ENCODE measurements at places on chromosomes 4 and X. TPM values are rescaled to one million over a fixed set of nuclear protein-coding genes. Genes with fewer than 3 reads are reported as not detected.

DNA sequence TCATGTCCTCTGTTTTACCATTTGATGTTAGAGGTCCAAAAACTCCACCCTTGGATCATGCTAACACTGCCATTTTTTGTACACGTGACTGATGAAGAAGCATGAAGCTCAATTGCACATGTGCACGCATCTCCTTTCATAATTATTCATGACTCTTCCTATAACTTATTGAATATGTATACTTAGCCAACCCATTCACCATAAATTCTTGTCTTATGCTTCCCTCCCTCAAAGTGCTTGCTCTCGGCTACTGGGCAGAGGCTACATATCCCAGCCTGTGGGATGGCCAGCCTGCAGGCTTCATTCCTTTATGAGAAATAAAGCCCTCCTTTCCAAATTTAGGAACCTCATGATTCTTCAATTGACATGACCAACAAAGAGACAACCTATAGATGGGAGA is 17.5 kb upstream of the BMP15 start:
- DNase-seq = no peak

DNA sequence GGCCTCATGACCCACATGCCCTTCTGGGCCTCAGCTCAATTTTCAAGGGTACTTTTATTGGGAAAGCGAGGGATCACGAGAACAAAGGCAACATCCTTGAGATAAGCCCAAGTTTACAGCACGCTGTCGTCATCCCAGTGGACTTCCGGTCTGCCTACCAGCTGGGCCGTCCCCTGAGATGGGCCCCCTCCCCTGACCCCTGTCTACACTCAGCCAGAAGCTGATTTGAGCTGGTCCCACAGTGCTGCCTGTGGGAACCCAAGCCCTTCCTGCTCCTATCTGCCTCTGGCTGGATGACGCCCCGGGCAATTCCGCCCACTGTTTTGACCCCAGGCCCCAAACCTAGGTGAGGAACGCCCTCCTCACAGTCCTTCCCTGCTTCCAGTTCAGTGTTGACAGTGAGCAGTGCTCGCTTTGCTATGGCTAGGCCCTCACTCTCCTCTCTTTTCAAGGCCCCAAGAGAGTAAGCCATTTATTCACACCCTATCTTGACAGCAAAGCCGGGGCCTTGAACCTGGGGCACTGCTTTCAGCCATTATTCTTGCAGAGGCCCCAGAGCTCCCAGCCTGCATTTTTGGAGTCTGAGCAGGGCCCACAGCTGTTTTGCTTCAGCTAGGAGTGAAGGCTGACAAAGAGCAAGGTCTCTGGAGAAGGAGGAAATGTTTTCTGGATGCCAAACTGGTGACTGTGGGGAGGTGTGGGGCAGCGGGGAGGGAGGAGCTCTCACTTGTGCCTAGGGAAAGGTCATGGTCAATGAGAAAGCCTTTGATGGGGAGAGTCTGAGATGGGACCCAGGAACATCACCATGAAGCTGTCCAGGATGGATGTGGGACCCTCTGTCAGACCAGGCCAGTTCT is 164.6 kb upstream of the BCOR start:
- DNase-seq = no peak

DNA sequence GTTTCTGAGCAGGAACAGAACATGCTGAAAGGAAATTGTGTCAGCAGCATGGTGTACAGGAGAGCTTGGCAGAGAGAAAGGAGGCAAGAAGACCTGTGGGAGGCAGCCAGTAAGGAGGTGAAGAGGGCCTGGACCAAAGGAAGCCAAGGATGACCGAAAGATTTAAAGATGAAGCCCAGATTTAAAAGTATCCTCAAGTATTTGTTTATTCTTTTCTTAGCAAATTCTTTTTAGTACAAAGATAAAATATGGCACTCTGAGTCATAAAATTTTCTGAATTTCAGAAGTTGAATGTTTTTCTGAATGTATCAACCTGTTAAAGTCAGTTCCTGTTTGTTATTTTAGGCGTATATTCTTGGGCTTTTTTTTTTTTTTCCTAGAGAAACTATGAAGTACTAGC is 3.5 kb downstream of the PKD2 start:
- no peak for DNase-seq

The CT83 gene
- not detected for total RNA-seq

DNA sequence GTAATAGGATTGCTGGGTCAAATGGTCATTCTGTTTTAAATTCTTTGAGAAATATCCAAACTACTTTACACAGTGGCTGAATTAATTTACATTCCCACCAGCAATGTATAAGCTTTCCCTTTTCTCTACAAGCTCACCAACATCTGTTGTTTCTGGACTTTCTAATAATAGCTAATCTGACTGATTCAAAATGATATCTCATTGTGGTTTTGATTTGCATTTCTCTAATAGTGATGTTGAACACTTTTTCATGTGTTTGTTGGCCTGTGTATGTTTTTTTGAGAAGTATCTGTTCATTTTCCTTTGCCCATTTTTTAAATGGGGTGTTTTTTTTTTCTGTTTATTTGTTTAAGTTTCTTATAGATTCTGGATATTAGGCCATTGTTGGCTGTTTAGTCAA is 659.0 kb upstream of the GNPDA2 start:
- DNase-seq = no peak

- no peak for DNase-seq
These were observed 98.1 kb downstream of the TSPAN5 start for GRCh38 chr4:98560321-98560720.

The JAKMIP1 gene
- total RNA-seq = 1.3 TPM

- no peak for DNase-seq
These were observed 8.1 kb downstream of the MBNL3 start for GRCh38 chrX:132480581-132481203.

The TBC1D19 gene
- 9.8 TPM for total RNA-seq

DNA sequence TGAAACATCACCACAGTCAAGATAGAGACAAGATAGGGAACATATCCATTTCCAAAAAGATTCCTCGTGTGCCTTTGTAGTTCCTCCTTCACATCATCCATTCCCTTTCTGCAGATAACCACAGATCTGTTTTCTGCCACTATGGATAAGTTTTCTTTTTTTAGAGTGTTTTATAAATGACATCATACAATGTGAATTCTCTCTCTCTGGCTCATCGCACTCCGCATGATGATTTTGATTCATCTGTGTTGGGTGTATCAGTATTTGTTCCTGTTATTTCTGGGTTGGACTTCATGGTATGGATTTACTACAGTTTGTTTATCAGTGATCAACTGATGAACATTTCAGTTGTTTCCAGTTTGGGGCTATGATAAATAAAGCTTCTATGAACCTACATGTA is 23.2 kb upstream of the ANXA3 start:
- DNase-seq = no peak

DNA sequence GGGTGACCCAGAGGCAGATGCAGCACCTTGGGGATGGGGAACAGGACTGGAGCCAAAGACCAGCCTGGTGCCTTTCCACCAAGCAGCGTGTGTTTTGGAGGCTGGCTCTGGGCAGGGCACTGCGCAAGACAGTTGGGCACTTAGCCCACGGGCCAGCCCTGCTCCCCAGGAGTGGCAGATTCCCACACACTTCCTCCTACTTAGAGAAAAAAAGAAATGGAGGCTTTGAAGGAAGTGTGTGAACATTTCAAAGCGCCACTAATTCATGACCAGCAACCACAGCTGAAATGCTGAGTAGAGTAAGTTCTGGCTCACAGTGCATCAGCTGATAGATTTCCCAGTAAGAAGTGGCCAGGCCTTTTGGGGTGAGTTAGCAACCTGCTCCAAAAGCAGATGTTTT is 54.9 kb upstream of the LGI2 start:
- DNase-seq = no peak

The TMSB15B gene
- total RNA-seq = 2.1 TPM

GRCh38 chr4:115501656-115502055 is 388.2 kb upstream of the NDST4 start:
- DNase-seq = no peak

DNA sequence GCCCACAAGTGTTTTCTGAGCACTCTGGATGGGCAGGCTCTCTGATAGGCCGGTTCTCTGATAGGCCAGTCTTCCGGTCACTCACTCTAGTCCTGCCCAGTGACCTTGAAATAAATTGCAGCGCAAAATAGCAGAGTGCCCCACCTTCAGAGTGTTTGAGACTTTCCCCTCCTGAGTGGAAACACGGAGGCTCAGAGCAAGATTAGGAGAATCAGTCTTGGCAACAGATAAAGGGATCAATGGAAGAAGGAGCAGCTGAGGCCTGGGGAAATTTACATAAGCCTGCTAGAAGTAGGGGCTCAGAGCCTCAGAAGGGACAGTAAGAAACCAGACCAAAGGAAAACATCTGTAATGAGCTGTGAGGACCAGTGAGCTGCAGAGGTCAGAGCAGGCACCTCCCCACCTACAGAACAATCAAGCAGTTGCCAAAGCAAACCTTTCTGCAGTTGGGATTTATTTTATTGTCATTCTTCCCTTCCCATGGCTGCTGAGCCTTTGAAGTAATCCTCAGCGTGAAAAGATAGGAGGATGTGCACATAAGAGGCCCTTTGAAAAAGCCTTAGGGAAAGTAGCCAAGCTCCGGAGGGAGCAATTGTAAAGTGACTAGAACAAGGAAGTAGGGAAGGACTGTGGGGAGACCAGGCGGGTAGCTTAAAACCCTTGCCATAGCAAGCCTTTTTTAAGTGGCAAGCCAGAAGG is 89.1 kb upstream of the TSPAN5 start:
- no peak for DNase-seq

- no peak for DNase-seq
These were observed 12.7 kb downstream of the SPRY1 start for GRCh38 chr4:123409334-123409733.

GRCh38 chr4:82553020-82553419 is 8.8 kb downstream of the TMEM150C start:
- DNase-seq = no peak

DNA sequence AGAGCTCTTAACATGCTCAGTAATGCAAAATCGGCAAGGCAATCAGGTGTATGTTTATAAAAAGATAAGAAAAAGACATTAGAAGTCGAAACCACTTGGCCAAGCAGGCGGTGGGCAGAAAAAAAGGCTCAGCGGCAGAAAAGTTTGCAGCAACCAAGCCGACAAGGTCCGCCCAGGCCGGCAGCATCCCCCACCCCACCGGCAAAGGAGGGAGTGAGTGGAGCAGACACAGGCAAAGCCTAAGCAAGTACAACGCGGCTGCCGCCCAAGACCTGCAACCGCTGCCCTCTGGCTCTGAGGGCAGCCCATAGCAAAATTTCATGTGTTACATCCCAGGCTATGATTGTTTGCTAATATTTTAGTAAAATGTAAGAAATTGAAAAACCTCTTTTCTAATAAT is 125.4 kb upstream of the ZCCHC13 start:
- no peak for DNase-seq

The CABS1 gene
- not detected for total RNA-seq

- no peak for DNase-seq
These were observed 67.1 kb downstream of the PRDM5 start for GRCh38 chr4:120855307-120856001.

The PRIMPOL gene
- 4.5 TPM for total RNA-seq

DNA sequence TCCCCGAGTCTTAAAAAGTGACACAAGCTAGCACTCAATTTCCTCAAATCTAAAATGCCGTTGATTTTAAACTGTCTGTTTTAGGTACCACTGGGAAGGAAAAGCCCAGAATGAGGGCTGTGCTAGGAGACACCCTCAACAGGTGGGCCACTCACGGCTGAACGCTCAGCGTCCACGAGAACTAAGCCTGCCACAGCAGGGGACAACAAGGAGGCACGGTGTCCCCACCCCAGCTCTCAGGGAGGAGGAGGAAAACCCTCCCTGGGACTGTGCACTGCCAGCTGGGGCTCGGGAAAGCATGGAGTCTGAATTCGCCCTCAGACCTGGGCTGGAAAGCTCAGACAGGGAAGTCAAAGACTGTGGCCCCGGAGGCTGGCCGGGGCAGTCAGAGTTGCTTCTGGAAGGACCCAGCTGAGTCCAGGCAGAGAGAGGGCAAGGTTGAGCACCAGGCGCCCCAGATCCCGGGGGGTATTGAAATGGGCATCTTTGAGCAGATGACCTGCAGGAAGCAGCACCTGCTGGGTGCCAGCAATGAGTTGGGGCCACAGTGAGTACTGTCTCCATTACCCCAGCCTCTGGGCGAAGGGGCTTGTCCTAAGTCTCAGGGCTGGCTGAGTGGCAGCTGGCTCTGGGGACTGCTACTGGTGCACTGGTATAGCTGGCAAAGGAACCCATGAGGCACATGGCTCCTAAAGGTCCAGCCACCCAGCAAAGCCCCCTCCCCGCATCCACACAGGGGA is 769 bp upstream of the CPZ start:
- no peak for DNase-seq

DNA sequence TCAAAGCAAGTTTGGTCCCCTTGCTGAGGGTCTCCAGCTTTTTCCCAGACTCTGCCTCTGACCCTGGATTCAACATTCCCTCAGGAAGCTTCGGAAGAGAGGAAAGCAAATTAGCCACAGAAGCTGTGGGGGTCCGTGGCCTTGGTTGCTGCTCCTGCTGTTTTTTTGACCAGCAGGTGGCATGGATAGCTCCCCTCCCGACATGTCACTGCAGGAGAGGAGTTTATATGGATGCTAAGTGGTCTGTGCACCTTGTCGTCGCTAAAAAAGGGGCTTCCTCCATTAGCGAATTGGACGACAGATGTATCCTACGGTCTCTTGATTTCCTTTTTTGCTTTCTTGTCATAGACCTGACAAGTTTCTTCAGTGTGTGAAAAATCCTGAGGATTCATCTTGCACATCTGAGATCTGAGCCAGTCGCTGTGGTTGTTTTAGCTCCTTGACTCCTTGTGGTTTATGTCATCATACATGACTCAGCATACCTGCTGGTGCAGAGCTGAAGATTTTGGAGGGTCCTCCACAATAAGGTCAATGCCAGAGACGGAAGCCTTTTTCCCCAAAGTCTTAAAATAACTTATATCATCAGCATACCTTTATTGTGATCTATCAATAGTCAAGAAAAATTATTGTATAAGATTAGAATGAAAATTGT is 70.2 kb downstream of the CD38 start:
- no peak for DNase-seq

The GAGE12F gene
- total RNA-seq = not detected

GRCh38 chr4:141036786-141037185 is 96.5 kb downstream of the RNF150 start:
- DNase-seq = no peak

The DOK7 gene
- total RNA-seq = 0.26 TPM

GRCh38 chrX:150476164-150476699 is 92.2 kb upstream of the MTM1 start:
- DNase-seq = no peak

GRCh38 chr4:127880763-127881562 is at the start of gene PLK4:
TSS of gene PLK4 (plus strand) at chr4:127880893. CDS start at chr4:127881135, 242 bp downstream.
- DNase-seq = peak; percentile 70

The CFAP47 gene
- not detected for total RNA-seq

GRCh38 chr4:26033389-26033788 is 119.4 kb downstream of the SMIM20 start:
- no peak for DNase-seq

- no peak for DNase-seq
These were observed 135.3 kb upstream of the IL1RAPL2 start for GRCh38 chrX:104430742-104431119.

DNA sequence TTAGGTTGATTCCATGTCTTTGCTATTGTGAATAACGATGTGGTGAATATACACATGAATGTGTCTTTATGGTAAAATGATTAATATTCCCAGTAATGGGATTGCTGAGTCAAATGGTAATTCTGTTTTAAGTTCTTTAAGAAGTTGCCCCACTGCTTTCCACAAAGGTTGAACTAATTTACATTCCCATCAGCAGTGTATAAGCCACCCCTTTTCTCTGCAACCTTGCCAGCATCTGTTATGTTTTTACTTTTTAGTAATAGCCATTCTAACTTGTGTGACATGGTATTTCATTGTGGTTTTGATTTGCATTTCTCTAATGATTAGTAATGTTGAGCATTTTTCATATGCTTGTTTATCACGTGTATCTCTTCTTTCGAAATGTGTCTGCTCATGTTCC is 503.3 kb downstream of the PCDH18 start:
- DNase-seq = no peak

- DNase-seq = no peak
These were observed 61.1 kb upstream of the RAB33B start for GRCh38 chr4:139392797-139393196.
